ENCODE measurements at places on chromosomes 3 and 15. TPM values are rescaled to one million over a fixed set of nuclear protein-coding genes. Genes with fewer than 3 reads are reported as not detected.

SNTN gene
- total RNA-seq = not detected

- no peak for DNase-seq
Observed at GRCh38 chr3:192364316-192364715, 363.0 kb downstream of the FGF12 start.

DNA sequence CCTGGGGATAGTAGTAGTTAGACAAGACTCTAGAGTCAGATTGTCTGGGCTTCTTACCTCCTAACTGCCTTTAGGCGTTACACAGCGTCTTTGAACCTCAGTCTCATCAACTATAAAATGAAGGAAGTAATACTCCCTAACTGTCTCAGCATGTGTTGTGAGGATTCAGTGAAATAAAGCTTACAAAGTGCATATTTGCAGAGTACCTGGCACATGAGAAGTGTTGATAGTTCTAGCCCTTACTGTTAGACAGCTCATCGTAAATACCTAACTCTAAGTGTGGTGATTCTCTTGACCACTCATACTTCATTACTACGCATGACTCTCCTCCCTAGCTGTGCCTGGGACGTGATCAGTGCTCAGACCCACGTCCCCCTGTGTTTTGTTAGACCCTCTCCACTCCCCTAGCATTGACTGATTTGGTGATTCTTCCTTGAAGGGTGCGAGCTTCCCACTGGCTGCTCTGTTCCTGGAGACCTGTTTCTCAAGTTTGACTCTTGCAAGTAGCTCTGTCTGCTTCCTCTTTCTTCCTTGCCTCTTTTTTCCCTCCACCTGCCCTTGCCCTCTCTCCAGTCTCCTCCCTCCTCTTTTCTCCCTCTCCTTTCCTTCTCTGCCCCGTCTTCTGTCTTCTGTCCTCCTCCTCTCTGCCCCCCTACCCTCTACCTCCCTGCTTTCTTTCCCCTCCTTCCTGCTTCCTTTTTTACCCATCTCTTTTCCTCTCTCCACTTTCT is 124.2 kb downstream of the SLC25A26 start:
- no peak for DNase-seq

PAK2 gene
- total RNA-seq = 50.5 TPM

DNA sequence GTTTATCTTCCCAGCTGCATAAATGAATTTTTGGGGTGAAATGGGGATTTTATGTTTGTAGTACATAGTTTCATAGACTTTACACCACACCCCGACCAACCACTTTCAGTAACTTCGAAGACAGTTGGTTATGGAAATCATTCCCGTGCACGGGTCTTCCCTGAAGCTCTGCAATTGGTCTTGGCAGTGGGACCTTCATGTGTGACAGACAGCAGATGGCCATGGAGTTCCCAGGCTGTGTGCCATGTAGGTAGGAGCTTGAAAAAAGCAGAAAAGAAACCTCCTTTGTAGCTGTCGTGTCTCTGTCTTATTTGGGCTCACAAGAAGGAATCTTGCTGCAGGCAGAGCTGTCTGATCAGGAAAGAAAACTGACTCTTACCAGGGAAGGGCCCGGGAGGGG is 25.9 kb downstream of the EXOG start:
- DNase-seq = no peak

DNA sequence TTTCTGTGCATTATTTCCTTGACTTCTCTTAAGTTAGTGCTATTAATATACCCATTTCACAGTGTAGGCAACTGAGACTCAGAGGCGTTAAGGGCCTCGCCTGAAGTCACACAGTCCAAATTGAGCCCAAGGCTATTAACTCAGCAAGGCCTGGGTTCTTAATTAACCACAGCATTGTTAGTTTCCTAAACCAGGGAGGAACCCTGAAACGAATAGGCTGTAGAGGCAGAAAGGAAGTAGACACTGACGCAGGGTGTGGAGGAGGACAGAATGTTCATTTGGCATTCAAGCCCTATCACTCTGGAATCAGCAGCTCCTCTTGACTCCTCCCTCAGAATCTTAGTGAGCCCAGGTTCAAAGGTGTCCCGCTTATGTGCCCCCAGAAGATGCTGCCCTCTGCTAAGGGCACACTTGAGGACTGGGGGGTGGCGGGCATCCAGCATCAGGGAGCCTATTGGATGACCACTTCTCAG is 13.9 kb downstream of the ARHGEF3 start:
- no peak for DNase-seq

USP8 gene
- total RNA-seq = 40.6 TPM

ATP13A4 gene
- total RNA-seq = 6.2 TPM

- no peak for DNase-seq
Observed at GRCh38 chr3:143881095-143881494, 32.8 kb upstream of the SLC9A9 start.

FAM98B gene
- 14.6 TPM for total RNA-seq

FBXL22 gene
- total RNA-seq = 2.0 TPM

DNA sequence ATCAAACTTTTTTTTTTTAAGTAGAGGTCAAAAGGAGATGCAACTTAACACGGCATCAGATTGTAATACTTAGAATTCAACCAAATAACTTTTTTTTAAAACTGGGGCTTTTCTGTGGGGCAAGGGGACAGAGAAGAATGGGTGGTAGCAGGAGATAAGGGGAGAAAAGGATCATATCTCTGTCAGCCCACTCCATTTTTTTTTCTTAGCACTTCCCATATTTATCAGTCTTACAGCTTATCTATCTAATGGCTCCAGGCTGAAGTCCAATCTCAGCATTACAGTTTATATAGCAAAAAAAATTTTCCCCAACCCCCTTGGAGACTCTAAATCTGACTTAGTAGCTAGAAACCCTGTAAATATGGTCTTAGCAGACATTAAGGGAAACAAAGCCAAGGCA is 69.3 kb downstream of the PIK3R4 start:
- no peak for DNase-seq

DNA sequence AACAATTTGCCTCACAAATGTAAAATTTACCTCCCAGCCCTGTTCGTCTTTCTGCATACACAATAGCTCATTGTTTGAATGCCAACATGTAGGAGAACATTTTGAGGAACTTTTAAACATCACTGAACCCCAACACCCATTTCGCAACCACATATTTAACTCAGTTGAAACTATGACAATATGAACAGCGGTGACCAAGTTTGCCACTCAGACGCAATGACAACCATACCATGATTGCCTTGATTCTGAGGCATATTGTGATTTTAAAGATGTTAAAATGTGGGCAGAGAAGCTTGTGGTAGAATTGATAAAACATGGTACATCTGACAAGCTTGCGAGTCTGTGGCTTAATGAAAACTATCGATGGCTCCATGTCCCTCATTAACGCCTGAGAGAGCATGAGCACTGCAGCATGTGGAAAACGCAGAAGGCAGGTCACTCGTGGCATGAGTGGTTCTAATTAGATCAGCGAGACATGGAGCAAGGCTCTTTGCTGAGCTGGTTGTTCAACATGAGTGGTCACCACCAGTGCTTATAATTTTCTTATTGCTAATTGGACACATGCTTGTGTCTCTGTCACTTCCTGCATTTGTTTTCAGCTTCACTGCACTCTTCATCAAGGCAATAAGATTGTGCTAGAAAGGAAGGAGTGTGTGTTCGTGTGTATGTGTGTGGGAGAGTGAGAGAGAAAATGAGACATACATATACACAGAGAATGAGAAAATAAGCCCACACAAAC is 116.8 kb downstream of the CHST2 start:
- no peak for DNase-seq

IL12A gene
- 0.98 TPM for total RNA-seq

TPRA1 gene
- total RNA-seq = 32.1 TPM

DNA sequence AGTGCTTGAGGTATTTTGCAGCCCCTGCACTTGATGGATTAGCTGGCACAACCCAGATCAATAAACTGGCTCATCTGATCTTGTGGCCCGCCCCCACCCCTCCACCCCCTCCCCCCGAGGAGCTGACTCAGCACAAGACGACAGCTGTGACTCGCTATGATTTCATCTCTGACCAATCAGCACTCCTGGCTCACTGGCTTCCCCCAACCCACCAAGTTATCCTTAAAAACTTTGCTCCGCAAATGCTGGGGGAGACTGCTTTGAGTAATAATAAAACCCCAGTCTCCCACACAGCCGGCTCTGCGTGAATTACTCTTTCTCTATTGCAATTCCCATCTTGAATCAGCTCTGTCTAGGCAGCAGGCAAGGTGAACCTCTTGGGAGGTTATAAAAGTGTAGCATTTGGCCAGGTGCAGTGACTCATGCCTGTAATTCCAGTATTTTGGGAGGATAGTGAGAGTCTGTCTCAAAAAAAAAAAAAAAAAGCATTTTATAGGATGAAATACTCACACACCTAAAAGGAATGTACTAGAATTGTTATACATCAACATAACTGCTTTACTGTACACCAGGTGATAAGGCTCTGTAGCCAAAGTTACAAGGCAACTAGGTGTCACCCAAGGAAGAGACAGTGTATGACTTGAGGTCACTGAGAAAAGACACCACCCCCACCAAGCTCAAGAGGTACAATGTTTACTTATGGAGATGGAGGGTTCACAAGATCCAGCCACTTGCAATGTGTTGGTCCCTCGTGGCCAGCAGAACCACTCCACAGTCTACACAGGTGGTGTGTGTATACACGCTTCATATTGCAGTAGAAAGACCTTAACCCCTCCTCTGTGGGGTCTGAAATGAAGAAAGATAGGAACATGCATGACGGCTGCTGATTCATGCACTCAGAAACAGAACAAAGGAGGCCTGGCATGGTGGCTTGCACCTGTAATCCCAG is 8.6 kb downstream of the ZNF445 start:
- no peak for DNase-seq
